Left ventricle myocardium superior (tissue), 1 donor: ENCODE measurements at places on chromosomes 13 and 19. TPM values are rescaled to one million over a fixed set of nuclear protein-coding genes. Genes with fewer than 3 reads are reported as not detected.

DNA sequence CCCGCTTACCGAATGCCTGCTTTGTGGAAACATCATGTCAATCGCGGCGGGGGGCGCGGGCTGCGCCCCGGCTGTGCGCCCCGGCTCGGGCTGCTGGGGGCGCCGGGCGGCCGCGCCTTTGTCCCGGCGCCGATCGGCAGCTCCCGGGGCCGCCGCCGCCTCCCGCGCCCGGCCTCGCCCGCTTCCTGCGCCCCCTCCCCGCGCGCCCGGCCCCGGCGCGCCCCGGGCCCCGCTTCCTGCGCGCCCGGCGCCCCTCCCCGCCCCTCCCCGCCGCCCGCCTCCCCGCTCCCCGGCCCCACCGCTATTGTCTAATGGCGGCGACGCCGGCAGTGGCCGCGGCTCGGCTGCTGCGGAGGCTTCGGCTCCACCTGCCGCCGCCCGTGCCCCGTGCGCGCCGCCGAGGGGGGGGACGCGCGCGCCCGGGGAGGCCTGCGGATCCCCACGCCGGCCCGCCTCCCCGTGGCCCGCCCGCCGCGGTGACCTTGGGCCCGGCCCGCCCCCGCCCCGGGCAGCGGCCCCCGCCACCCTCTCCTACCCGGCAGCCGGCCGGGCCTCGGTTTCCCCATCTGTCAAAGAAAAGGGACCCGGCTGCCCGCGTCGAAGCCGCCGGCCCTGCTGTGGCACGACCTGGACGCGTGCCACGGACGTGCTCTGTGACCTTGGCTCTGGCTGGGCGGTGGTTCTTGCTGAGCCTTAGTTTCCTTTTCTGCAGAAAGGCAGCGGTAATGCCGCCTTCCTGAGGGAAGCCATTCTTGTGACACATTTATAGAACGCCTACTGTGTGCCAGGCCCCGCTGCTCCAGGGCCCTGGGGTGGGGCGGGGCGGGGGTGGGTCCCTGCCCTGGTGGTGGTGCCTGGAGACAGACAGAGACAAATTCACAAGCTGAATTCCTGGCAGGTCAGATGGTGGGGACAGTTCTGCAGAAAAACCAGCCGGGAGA is at the start of gene TLE5:
TLE5 (minus strand) TSS at position 331 of the 941 bp plus-strand sequence; CDS start at position 36, 295 bp downstream.
- peak; percentile 88 for DNase-seq

GRCh38 chr13:113732176-113732960 is 26.7 kb upstream of the TMEM255B start:
- no peak for DNase-seq

DNA sequence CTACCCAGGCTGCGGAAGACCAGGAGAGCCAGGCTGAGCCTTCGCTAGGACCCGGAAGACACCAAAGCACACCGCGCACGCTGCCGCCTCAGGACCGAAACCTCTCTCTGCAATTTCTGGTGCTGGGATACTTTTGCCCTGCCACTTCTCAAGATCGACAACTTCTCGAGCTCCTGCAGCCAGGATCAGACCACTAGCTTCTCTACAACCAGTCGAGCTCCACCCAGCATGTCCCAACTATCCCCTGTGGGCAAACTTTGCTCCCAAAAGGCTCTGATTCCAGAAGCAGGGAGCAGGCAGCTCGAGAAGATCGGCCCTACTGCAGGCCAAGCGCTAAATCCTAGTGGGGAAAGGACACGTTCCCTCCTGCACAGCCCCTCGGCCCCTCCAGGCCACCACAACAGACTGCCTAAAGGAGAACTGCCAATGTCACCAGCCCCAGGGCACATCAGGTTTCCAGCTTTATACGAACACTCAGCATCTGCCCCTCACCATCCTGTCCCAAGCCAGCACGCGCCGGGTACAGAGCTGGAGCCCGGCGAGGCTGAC is 979 bp downstream of the AKAP8 start:
- peak; percentile 65 for DNase-seq

GRCh38 chr13:88552966-88553365 is 881.8 kb downstream of the SLITRK5 start:
- no peak for DNase-seq

DNA sequence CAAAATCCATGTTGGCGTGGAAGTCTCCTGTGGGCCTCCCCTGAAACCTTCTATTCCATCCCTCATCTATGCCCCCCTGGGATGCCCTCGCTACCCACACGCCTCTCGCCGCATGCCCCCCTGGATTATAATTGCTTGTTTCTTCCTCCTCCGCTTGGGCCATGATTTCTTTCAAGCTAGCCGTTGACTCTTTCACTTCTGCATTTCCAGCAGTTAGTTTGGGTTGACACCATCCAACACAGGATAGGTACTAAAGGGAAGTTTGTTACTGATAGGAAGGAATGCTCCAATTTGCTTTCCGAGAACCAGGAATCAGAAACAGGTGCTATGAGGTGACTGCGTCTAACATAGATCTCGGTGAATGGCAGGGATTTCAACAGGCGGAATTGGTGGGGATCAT is 7.7 kb upstream of the SLC25A15 start:
- DNase-seq, result no peak

FUT3 gene
- not detected for total RNA-seq

LRRC25 gene
- total RNA-seq, result 2.9 TPM
